ENCODE measurements at places on chromosomes 12 and 14.

DNA sequence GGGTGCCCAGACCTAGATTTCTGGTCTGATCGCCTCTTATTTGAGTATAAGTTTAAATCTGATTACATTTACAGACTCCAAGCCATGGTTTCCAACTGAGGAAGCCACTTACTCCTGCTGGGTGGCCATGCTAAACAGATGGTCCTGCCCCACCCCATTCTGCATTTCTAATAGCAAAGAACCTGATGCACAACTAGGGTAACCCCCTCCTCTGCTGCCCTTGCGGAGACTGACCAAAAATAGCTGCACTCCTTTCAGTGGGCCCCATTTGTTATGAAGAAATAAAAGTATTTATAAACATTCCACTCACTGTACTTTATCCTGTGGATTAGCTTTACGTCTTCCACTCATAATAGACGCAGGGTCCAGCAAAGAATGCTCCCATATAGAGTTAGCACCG is 6.8 kb downstream of the GIT2 start:
- DNase-seq: no peak

- DNase-seq: no peak
These were observed 242.4 kb downstream of the TMEM117 start for GRCh38 chr12:44078273-44078672.

- no peak for DNase-seq
These were observed 95.4 kb upstream of the ANO4 start for GRCh38 chr12:100699209-100699608.

DNA sequence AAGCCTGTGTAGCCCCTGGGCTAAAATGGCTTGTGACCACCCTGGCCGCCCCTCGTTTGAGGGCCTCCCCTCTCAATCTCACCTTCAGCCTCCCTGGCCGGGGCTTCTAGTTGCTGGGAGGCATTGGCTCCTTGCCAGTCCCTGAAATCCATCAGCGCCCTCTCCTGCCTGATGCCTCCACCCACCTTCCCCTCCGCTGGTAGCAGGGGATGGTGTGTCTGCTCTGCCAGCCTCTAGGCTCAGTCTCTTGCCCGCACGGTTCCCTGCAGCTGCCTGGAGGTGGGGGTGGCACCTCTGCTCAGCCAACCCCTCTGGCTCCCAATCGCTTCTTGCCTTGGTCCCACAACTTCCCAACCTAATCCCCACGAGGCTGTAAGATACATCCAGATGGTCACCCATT is 167.9 kb downstream of the PHETA1 start:
- DNase-seq: no peak

- no peak for DNase-seq
These were observed 58.0 kb downstream of the NUAK1 start for GRCh38 chr12:106080791-106081170.

GRCh38 chr14:36069535-36069900 is 107.0 kb downstream of the PTCSC3 start:
- peak; percentile 61 for DNase-seq

GRCh38 chr14:66233591-66233990 is 252.6 kb upstream of the CCDC196 start:
- no peak for DNase-seq

DNA sequence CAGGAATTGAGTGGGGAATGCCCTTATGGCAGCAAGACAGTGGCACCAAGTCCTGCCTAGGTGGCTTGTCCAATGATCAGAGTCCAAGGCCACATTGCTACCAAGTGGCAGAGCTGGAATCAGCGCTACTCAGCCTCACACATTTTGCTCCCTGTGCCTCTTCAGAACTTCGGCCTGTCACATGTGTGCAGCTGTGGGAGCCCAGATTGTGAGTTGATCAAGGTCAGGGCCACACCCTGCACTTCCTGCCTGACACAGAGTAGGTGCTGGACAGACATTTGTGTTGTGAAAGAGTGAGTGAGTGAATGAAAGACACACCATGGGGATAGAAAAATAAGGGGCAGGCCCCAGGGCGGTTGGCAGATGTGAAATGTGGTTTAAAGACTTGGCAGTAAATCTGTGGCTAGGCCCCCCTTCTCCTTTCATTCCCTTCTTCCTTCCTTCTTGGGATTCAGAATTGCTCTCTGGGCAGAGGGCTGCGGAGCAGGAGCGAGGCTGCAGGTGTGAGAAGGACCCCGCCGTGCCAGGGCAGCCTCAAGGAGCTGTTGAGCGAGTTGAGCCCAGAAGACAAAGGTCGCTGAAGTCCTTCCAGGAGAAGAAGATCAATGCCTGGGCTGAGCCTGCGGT is 83.5 kb downstream of the SLC25A47 start:
- DNase-seq: peak; percentile 10

- no peak for DNase-seq
These were observed 19.0 kb downstream of the EML1 start for GRCh38 chr14:99812096-99812750.

- DNase-seq: no peak
These were observed 294.2 kb downstream of the MED13L start for GRCh38 chr12:115983226-115983798.

DNA sequence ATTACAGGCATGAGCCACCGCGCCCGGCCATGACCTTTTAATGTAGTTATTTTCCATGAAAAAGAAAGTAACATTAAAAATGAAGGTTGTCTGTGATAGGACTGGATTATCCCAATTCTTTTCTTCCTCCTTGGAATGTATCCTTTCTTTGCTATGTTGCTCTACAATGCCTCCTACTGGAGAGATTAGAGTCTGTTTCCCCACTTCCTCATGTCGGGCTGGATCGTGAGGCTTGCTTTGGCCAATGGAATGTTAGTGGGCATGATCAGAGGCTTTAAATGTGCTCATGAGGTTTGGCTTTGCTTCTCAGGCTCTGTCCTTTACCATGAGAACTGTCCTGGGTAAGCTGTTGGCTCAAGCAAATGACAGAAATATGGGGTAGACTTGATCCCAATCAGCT is 34.7 kb upstream of the SOCS2 start:
- DNase-seq: no peak

- DNase-seq: no peak
These were observed 52.9 kb downstream of the STAB2 start for GRCh38 chr12:103639983-103640382.

- DNase-seq: peak; percentile 14
These were observed 148.0 kb downstream of the SLC38A4 start for GRCh38 chr12:46677749-46678148.

GRCh38 chr12:96294831-96295230 is 100.7 kb downstream of the ELK3 start:
- DNase-seq: no peak

DNA sequence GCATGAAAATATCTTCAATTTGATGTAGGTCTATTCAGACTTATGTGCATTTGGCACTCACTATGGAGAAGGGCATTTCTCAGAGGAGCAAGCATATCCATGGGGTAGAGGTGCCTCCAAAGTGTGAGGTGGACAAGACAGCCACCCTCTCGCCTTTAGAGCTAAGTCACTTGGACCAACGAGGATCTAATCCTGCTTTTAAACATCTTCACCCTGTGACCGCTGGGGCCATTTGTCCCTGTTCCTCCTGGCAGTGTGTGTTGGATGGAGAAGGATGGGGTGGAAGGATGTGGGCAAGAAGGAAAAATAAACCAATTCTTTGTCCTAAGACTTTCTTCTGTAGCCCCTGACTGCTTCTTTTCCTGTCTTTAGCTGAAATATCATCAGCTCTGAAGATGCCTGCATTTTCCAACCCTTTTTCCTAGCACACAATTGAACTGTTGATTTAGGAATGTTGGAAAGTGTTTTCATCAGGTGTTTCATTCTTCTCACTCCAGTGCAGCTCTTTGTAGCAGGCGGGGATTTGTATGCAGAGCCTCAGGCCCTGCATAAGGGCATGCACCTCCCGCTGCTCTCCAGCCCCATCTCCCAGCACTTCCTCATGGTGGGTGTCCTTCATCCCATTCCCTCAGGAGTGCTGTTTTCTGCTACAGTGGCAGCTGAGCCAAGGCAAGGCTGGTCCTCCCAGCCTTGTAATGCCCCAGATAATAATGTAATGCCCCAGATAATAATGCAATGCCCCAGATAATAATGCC is 5.3 kb downstream of the FGF6 start:
- no peak for DNase-seq

- no peak for DNase-seq
These were observed 73.8 kb upstream of the DACT1 start for GRCh38 chr14:58563978-58564377.

DNA sequence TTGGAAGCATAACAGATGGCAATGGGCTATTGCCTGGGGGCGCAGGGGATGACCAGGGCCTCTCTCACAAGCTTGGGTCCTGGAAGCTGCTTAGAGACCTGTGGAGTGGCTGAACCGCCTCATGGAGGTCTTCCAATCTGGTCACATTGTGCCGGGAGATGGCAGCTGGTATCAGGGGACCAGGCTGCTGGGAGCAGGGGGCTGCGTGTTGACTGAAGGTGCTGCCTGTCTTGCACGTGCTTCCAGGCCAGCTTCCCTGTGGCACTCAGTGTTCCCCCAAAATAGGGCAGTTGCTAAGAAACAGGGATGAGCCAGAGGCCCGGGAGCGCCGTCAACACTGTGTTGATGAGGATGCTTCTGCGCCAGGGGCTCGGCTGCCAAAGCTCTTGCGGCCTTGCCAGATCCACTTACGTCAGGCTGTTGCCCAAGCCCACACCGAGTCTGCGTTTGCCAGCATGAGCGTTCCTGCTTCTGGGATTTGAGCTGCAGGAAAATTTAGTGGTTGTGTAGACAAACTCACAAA is 39.8 kb downstream of the ELK3 start:
- no peak for DNase-seq

- DNase-seq: no peak
These were observed 58.0 kb downstream of the FAR2 start for GRCh38 chr12:29207120-29207519.

- no peak for DNase-seq
These were observed 40.3 kb upstream of the NUAK1 start for GRCh38 chr12:106179086-106179485.

DNA sequence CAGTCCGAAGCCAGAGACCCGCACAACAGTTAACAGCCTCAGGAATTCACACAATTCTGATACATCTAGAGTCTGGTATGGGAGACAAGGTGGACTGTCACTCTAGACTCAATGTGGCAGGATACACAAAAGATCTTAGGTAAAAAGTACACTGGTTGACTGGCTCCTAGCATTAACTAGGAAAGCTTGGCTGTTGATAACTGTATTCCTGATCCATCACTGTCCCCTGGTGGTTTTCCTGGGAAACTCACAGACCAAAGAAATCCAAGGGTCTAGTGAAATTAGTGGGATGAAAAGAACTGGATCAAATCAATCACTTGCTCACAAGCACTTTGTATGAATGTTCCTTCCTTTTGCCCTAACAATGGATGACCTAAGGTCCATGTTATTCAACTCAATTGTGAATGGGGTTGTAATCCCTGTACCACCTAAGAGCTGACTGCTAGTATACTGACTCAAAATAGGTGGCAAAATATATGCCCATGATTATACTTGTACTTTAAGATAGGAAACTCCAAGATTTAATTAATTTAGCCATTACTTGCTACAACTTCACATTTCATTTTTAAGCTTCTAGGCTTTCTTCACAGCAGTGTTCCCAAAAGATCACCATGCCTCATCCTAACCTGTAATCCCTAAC is 14.0 kb downstream of the NPC2 start:
- DNase-seq: no peak

- DNase-seq: no peak
These were observed 42.7 kb upstream of the GPR132 start for GRCh38 chr14:105107781-105108515.

DNA sequence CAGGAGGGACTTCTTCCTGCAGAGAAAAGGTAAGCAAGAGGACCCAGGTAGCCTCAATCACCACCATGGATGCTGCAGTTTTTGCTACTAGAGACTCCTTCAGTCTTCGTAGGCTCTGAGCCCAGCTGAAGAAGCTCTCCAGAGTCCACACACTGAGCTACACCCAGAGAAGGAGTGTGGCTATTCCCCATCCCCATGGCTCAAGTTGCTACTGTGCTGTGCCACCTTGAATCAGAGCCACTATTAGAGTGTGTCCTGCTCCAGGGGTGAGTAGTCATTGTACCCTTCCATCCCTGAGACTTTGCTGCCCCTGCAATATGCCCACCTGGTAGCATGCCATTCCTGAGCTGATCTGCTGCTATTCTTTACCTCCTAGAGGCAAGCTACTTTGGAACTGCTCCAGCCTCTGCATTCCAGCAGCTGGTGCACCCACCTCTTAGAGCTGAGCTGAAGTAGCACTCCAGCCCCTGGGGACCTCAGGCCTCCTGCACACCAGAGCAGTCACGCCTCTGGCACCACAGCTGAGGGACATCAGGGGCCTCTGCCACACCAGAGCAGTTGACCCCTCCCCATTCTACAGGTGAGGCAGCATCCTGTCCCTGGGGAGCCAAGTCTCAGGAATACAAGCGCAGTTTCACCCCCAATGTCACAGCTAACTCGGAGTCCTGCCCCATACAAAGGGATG is 213.0 kb downstream of the TRHDE start:
- no peak for DNase-seq

DNA sequence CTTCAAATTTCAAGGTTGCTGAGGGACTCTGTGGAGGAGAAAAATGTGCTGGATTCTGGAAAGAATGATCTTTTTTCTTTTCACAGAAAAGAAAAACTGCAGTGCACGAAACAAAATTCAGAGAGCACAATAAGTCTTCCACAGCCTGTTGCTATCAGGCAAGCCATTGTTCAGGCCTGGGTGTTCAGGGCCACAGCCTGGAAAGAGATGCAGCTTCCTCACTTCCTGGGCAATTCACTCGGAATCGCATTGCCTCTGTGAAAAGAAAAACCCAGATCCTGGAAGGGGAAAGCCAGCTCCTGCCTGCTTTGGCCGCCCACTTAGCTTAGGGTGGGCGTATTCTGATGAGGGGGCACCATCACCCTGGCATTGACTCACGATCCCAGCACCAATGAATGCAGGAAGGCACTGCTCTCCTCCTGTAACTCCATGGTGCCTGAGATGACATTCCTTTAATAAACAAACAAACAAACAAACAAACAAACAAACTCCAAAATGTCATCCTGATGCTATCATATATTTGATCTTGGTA is 863.9 kb downstream of the BCL11B start:
- DNase-seq: no peak

DNA sequence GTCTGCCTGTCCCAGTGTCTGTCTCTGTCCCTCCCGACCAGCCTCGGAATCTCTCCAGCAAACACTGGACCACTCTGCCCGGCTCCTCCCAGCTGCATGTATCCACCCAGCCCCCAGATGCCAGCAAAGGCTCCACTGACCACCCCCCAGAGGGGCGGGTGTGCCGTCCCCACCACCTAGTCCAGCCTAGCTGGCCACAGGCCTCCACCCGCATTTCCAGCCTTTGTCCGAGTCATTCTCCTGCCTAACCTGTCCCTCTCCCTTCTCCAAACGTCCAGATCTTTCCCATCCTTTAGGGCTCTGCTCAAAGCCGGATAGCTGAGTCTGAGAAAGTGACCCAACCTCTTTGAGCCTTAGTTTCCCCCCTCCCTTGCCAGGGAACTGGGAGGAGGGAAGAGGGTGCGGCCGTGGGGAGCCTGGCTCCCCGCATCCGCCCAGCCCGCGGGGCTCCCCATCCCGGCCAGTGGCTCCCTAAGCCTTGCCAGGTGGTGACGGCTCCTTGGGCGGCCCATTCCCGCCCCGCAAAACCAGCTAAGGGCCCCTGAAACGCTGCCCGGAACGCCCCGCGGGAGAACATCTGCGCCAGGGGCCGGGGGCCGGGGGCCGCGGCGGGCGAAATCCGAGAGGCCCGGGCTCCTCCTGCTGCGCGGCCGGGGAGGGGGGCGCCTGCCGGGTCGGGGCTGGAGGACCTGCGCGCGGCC is 34.6 kb upstream of the ANKRD9 start:
- DNase-seq: no peak

GRCh38 chr12:3759878-3760277 is 7.0 kb upstream of the CRACR2A start:
- no peak for DNase-seq

- no peak for DNase-seq
These were observed 3.1 kb downstream of the ZBTB42 start for GRCh38 chr14:104803912-104804410.

Data from activated CD4-positive, alpha-beta T cell treated with anti-CD3 and anti-CD28 coated beads, Interleukin-2, Interleukin-4, amounts not matched to agents 100 ng/mL and 50 ng/mL, durations not matched to agents 16 hours and 8 hours (primary cell).